ENCODE measurements at places on chromosomes 1 and 21. TPM values are rescaled to one million over a fixed set of nuclear protein-coding genes. Genes with fewer than 3 reads are reported as not detected.
A peak's percentile ranks its signal among the peaks of the same experiment; 100 is the strongest.

GRCh38 chr1:230573658-230574057, 68.6 kb upstream of the COG2 start:
- DNase-seq = no peak

DNA sequence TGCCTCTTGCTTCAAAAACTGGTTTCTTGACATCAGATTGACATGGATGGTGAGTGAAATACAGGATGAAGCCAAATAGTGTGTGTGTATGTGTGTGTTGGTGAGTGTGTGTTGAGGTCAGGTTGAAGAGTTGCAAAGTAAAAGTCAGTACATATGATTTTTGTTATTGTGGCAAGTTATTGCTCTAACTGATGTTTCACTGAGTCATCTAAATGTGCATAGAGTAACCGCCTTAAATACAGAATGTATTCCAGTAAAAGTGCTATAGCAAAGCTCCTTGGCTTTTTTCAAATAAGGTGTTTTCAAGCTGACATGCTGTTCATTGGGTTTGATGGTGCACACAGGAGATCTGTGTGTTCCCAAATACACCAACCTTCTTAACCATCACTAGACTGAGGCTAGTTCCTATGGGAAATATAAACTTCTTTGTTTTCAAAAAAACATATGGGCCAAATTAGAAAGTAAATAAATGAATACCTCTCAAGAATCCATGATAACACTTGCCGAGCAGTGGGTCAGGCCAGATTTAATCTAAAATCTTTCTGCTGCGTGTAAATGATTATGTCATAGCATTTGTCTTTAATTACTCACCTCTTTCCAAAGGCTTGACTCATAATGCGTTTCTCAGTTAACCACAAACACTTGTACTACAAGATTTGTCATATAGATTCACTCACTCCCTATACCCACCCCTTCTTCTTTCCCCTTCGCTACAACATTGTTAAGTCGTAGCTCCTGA, 151.1 kb downstream of the LYPLAL1 start:
- DNase-seq = no peak

DNA sequence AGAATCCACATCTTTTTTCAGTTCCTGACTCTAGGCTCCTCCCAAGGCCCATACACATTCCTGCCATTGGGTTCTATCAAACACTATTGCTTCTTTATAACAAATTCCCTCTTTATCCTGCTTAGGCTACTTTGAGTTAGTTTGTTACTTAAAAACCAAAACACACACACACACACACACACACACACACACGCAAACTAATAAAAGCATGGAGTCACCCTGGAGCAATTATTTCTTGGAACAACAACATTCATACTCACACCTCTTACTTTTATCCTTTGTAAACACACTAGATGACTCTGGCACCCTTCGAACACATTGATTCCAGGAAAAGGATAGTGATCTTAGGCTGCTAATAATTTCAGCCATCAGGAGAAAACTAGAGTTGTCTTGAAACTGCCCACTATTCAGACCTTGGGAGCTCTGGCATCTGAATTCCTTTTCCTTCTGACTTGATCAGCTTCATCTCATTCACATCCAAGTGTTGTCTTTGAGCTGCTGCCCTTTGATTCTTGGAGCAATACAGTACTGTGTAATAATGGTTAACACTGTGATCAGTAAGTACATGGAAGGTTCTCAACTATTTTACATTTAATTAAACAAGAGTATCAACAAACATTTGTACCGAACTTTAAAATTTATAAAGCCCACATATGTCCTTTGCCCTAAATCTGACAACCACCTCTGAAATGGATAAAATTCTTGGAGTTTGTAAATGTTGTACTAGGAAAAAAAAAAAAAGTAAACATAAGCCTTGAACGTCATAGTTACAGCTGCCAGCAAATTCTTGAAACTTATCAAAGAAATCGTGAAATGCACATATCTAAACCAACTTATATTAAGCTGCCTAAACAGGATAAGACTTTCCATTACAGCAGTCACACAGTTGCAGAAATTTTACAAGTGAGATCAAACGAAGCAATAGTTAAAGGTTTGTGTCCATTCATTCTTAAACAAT, 2.8 kb upstream of the SEC22B start:
- DNase-seq = no peak

- DNase-seq = peak; percentile 90
These were observed 458 bp downstream of the CRABP2 start for GRCh38 chr1:156704930-156705320.

DNA sequence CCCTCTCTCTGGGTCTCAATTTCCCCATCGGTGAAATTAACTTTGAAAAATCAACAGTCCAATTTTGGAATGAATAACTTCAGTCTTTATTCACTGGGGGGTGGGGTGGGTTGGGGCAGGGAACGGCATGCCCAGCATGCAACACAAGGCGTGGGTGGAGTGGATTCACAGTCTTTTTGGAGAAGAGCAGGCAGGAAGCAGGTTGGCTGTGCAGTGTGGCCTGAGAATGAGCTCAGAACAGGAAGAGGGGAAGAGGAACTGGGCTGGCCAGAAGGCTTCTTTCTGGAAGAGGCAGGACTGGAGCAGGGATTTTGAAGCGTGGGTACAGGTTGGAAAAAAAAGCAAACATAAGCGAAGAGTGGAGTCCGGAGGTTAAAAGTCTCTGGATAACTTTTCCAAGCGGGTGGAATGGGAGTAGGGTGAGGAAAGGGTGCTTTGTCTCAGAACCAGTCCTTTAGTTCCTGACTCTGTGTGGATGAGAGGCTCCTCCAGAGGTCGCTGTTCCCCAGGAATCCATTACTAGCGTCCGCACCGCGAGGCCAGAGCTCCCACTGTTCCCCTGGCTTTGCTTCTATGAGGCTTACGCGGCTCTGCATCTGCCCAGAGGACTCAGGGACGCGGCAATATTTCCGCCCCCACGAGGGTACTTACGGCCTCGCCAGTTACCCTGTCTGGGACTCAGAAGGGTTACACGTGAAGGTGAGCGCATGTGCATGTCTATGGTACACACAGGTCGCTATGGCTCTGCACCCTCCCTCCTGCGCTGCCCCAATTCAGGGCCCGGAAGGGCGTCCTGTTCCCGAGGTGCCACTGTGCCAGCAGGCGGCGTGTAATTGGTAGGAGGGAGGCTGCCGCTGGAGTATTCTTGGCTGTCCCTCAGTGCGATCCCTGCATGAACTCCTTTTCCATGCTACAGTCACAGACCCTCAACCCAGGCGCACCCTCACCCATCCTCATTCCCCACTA, 5.5 kb upstream of the FOXD2 start:
- DNase-seq = peak; percentile 93

- DNase-seq = peak; percentile 91
These were observed 19.1 kb downstream of the RAB7B start for GRCh38 chr1:205983925-205984725.

GRCh38 chr1:100955322-100955721, 59.4 kb downstream of the SLC30A7 start:
- no peak for DNase-seq

DNA sequence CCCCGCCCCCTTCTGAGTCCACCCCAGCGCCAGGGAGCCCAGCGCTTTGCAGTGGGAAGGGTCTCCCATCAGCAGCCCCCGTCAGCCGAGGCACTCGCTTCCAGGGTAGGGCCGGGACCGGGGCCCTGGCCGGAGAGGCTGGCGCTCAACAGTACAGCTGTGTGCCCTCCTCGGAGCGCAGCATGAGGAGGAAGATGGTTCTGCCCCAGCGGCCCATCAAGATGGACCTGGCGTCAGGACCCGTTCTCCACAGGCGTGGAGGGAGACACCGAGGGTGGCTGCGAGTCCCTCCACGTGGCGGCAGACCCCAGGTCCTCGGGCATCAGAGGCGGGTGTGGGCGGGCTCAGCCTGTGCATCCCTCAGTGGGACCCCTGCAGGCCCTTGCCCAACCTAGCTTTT, 54.3 kb downstream of the MORN1 start:
- DNase-seq = no peak

- no peak for DNase-seq
These were observed 902.1 kb downstream of the MRPL39 start for GRCh38 chr21:24705201-24705600.

- no peak for DNase-seq
These were observed 8.3 kb downstream of the MCOLN2 start for GRCh38 chr1:84988588-84988987.

DNA sequence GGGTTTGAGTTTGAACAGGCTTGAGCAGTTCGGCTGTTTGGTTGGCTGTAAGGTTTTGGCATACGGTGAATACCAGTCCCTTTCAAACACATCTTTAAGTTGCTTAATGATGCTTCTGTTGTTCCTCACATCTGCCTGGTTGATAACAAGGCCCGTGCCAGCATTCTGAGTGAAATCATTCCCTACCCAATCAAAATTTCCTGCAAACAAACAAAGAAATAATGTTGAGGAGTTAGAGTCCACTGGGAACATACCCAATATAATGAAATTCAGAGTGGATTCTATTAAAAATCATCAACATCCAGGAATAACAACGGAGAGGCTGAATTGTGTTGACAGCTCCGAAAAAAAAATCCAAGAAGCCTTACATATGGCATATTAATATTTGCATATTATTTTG, 91.0 kb upstream of the MAP1LC3C start:
- no peak for DNase-seq

GRCh38 chr1:33867684-33868083, 3.8 kb downstream of the HMGB4 start:
- no peak for DNase-seq

The CLDN14 gene
- not detected for total RNA-seq

The AKNAD1 gene
- 1.0 TPM for total RNA-seq

The VHLL gene
- total RNA-seq = not detected

The LRRC53 gene
- not detected for total RNA-seq

The DSCAM gene
- 0.05 TPM for total RNA-seq

The SDC3 gene
- 47.1 TPM for total RNA-seq
